ENCODE measurements at places on chromosomes 12 and 14. TPM values are rescaled to one million over a fixed set of nuclear protein-coding genes. Genes with fewer than 3 reads are reported as not detected.
A peak's percentile ranks its signal among the peaks of the same experiment; 100 is the strongest.

GRCh38 chr12:64707926-64708325 is 51.3 kb downstream of the GNS start:
- no peaks in the 10 kb centered on the region for H3K27me3 ChIP-seq
- no peaks in the 10 kb centered on the region for H3K4me1 ChIP-seq
- H3K36me3 ChIP-seq = no peaks in the 10 kb centered on the region
- DNase-seq = no peak
- no peak overlapping the region for H3K4me3 ChIP-seq

DNA sequence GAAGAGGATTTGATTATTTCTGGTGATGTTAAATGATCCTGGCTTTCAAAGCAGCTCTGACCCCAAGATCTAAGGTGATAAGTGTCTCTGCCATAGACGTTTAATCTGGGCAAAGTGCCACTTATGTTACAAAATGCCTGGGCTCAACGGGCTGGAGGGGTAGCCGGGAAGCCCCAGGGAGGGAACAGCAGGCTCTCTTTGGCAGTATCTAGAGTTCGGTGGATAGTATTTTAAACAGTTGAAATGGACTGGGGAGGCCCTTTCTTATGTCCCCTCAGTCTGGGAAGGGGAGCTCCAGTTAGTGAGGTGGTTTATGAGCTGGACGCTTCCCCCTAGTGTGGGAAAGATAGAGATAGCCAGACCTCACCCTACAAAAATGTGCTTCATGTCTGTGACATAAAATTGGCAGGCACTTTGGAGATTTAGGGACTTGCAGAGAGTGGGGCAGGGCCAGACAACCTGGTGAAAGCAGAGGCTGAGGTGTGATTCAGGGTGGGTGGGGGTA is 5.5 kb upstream of the HOXC11 start:
- no peak overlapping the region for H3K27ac ChIP-seq
- H3K4me3 ChIP-seq = no peak overlapping the region
- H3K4me1 ChIP-seq = peaks cover 8% of the 10 kb centered on the region
- H3K27me3 ChIP-seq = peaks cover 79% of the 10 kb centered on the region

- H3K4me3 ChIP-seq = no peak overlapping the region
- H3K27me3 ChIP-seq = no peaks in the 10 kb centered on the region
- H3K27ac ChIP-seq = no peak overlapping the region
- DNase-seq = peak; percentile 22
Measured at GRCh38 chr14:95463171-95463901, 53.1 kb downstream of the SYNE3 start.

GRCh38 chr14:102774391-102775153 is 2.7 kb upstream of the TRAF3 start:
- H3K27ac ChIP-seq = peak overlapping the region; percentile 63
- H3K27me3 ChIP-seq = no peaks in the 10 kb centered on the region
- DNase-seq = peak; percentile 67
- H3K4me3 ChIP-seq = no peak overlapping the region
- H3K4me1 ChIP-seq = peaks cover 23% of the 10 kb centered on the region

DNA sequence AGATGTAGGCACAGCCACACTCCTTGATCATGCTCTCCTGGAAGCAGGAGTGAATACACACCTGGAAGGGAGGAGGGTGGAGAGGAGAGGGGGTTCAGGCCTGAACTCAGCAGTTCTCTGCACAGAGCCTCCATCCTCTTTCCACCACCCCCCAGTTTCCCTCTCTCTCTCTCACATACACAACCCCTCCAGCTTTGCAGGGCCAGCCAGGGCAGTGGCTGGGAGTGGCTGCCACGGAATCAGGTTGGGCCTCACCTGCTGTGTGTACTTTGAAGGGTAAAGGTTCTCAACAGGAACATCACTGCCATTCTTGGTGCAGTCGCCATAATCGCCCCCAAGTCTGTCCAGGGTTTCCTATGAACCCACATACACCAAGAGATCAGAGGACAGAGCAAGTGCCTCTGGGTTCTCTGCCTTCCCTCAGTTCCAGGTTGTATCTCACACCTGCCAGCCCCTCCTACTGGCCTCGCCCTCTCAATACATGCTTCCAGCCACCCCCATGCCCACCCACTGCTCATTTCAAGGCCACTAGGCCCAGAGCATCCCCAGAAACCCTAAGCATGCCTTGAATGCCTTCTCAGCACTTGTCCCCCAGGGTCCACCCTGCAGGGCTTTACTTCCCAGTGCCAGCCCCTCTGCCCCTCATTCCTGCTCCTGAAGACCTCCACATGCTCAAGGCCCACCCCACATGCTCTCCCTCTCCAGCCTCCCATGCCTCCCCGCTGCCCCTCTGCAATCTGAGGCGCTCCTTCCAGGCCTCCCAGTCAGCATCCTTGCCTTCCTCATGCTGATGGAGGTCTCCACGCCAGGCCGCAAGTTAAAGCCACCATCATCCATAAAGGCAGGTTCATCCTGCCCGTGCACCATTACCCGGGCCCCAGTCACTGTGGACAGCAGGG is 12.9 kb upstream of the TNFRSF1A start:
- H3K4me3 ChIP-seq = no peak overlapping the region
- peaks cover 36% of the 10 kb centered on the region for H3K4me1 ChIP-seq
- H3K36me3 ChIP-seq = no peaks in the 10 kb centered on the region
- DNase-seq = no peak

DNA sequence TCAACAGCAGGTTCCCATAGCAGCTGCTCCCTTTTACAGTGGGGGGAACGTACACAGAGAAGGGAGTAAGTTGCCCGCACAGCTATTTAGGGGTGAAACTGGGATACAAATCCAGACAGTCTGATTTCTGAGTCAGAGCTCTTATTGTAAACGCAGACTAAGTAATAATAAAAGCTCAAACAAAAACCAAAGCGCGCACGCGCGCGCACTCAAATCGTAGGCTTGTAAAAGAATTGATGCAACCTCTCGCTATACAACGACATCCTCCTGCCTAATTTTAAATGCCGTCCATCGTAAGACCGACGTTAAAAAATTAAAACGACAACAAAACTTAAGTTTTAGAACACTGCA is 747 bp upstream of the DACT1 start:
- H3K27me3 ChIP-seq = no peaks in the 10 kb centered on the region
- no peak overlapping the region for H3K4me3 ChIP-seq
- peak overlapping the region; percentile 94 for H3K27ac ChIP-seq
- peaks cover 48% of the 10 kb centered on the region for H3K4me1 ChIP-seq
- H3K36me3 ChIP-seq = no peaks in the 10 kb centered on the region

The SENP1 gene
- 23.4 TPM for total RNA-seq
